Anterior cingulate cortex (tissue), 58 donors: ENCODE measurements at places on chromosomes 2 and 18.
A peak's percentile ranks its signal among the peaks of the same experiment; 100 is the strongest.

DNA sequence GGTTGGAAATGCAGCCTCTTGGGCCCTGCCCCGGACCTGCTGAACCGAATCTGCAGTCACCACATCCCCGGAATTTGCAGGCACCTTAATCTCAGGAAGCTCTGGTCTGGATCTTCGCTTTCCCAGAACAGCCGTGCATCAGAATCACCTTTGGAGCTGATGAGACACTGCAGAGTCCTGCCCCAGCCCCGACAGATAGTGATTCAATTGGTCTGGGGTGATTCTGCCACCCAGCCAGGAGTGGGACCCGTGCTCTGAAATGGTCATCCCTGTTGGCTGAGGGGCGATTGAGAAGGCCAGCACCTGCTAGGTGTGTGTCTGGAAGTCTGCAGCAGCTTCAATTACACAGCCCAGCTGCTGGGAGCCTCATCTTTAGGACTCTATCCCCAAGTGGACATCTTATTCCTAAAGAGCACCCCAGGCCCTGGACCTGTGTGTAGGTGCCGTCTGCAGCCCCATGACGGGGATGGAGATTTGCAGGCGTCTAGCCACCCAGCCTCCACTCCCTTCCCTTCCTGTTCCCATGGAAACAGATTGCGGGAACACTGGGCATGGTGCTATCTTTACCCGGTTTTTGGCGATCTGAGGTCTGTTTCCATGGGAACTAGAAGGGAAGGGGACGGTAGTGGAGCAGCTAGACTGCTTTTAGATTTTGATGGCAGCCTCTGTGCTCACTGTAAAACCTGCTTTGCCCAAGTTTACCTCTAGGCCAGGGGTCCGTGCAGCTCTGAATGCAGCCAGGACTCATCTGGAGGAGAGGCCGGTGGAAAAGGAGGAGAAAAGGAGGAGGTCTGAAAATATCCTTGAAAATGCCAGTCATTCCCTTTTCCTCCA is 156.1 kb downstream of the LDLRAD4 start:
- DNase-seq: peak; percentile 59

DNA sequence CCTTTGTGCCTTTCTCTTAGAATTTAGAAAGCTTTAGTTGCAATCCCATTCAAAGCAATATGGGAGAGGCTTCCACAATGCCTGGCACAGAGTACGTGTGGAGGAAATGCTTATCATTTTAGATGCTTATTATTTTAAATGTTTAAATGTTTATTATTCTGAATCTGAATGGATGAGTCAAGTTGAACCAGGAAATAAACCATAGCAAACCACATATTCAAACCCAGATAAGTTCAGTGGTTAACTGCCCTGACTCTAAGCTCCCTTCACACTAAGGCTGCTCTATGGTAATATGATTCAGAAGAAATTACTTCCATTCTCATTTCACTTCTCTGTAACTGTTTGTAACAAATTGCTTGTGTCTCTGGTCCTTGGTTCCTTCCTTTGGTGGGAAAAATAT is 5.2 kb upstream of the PPP4R1 start:
- no peak for DNase-seq

DNA sequence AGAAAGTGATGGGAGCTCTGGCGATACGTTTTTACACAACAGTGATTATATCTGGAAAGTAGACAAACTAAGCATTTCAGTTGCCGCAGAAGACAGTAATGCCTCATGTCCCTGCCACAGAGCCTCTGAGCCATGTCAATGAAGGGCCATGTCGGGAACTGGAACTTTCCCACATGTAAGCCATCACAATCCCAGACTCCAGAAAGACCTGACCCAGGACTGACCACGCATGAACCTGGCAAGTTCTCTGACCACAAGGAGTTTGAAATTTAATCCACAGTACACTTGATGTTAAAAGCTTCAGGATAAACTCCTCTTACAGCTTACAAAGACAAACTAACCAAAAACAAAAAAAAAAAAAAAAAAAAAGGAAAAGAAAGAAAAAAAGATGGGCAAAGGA is 267.3 kb downstream of the SLC8A1 start:
- no peak for DNase-seq

GRCh38 chr2:27079233-27080139 is 1.1 kb downstream of the EMILIN1 start:
- DNase-seq: no peak

GRCh38 chr18:70956554-70956953 is 667.7 kb downstream of the SOCS6 start:
- no peak for DNase-seq

GRCh38 chr18:22211657-22212056 is 42.3 kb downstream of the GATA6 start:
- no peak for DNase-seq

- no peak for DNase-seq
These were observed 142.7 kb upstream of the FOSL2 start for GRCh38 chr2:28250006-28250405.

DNA sequence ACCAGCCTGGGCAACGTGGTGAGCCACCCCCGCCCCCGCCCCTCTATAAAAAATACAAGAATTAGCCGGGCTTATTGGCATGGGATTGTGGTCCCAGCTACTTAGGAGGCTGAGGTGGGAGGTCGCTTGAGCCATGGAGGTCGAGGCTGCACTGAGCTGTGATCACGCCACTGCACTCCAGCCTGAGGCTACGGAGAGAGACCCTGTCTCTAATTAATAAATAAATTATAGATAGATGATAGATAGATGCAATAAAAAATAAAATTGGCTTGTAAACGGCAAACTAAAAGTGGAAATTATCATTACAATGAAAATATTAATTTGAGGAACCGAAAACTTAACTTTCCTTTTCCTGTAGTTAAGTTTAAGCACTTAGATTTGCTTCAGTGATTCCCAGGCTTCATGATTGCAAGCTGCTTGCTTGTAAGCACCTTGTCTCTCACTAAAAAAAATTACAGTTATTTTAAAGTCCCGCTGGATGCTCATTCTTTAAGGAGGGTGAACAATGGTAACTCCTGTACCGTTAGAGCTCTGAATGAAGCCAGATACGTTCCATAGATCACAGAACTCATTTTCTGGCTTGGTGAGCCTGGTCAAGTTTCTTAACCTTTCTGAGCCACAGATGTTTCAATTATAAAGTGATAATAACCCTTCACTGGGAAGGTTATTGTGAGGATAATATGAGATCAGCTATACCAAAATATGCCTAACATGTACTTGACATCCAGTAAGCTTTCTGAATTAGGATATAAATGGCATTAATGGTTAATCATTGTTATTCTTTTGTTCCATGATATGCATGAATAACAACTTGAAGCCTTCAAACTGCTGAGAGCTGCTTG is 9.3 kb upstream of the NARS1 start:
- no peak for DNase-seq

DNA sequence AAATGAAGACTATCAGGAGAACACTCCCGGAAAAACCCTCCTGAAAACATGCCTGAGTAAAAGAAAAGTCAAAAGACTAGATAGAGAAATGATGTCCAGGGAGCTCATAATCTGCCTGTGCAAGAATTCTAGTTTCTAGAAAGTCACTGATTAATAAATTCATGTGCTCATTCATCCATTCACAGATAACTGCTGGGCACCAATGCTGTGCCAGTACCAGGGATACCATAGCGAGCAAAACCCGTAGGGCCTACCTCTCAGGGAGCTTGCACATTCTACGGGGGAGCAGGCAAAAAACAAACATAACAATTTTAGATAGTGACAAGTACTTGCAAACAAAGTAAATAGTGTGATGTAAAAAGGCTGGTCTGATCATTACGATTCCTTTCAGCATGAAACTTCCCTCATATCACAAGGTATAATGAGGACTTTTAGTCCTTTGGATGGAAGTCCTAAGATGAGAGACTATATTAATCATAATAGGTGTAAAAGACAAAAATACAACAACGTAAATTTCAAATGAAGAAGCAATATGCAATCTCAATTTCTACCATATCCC is 289.9 kb downstream of the AFF3 start:
- DNase-seq: no peak
